ENCODE measurements at places on chromosomes 16 and 17.
A peak's percentile ranks its signal among the peaks of the same experiment; 100 is the strongest.

DNA sequence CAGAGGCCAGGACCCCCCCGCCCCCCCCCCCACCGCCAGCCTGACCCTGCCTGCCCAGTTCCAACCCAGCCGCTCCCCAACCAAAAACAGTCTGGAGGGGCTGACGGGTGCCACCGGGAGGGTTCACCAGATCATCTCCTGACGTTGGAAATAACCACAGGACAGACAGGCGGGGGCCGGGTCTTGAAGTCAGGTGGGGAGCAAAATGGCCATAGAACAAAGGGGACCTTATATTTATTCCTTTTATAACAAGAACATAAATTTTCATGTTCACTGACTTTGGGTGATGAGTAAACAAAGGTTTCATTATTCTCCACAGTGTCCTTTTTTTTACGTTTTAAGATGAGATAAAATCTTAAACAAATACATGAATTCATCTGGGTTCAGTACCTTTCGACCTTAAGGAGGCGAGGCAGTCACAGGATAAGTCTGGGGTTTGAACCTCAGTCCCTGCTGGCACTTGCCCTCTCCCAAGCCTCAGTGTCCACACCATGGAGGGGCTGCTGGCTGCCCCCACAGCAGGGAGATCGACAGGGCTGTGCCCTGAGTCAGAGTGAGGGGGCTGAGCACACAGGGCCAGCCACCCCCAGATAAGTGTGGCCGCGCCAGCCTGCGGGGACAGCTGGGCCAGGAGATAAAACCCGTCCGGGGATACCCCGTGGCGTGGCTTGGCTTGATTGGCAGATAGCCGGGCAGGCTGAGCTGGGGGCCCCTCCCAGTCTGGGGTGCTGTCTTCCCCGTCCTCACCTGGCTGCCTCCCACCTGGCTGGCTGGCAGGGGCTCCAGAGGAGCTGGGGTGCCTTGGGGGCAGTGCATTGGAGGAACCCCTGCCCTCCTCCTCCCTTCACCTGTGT, 15.0 kb downstream of the SLC7A5 start:
- H3K4me3 ChIP-seq, result peak overlapping the region; percentile 23
- peaks cover 4% of the 10 kb centered on the region for H3K36me3 ChIP-seq
- no peaks in the 10 kb centered on the region for H3K27me3 ChIP-seq
- peaks cover 71% of the 10 kb centered on the region for H3K4me1 ChIP-seq
- no peak for DNase-seq

DNA sequence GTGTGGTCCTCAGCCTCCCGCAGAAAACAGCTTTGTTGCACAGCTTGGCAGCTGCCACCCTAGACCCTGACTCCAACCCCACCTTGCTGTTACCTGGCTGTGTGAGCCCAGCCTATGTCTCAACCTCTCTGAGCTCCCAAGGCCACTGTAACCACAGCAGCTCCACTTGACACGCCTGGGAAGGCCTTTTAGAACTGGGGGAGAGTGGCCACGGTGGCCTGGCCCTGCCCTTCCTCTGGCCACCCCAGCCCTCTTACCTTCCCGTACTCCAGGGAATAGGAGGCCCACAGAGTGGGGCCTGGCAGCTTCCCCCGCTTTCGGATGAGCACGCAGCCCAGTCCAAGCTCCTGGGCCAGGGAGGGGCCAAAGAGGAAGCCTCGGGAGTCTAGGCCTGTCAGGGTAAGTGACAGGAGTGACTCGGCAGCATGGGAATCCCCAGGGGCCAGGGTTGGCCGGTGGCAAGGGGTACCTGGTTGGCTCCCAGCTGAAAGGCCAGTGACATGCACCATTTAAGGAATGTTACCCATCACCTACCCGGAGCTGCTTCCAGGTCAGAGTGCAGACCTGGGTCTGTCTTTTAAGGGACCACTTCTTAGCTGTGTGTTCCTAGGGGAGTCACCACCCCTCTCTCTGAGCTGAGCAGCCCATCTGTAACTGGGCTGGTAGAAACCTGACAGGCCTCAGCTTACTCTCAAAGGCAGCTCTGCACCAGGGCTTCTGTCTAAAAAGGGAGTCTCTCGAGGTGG, 1.4 kb downstream of the APRT start:
- H3K4me3 ChIP-seq, result peak overlapping the region; percentile 64
- no peak for DNase-seq
- peak overlapping the region; percentile 89 for H3K27ac ChIP-seq

DNA sequence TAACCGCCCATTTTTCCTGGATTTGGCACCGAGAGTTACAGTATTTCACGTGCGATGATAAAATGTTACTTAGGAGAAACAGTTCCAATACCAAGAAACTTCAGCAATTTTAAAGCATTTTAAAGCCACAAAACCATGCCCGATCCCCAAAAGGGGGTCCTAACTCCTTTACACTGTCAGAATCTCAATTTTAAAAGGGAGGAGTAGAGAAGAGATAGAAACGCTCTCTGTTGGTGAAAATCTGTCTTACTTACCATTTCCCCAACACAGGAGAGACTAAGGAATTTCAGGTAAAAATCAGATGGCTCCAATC, 526 bp upstream of the RNASEK start:
- H3K27me3 ChIP-seq, result no peaks in the 10 kb centered on the region
- peak overlapping the region; percentile 98 for H3K4me3 ChIP-seq
- peaks cover 14% of the 10 kb centered on the region for H3K4me1 ChIP-seq
- H3K27ac ChIP-seq, result peak overlapping the region; percentile 95
- DNase-seq, result no peak
- peaks cover 18% of the 10 kb centered on the region for H3K36me3 ChIP-seq

DNA sequence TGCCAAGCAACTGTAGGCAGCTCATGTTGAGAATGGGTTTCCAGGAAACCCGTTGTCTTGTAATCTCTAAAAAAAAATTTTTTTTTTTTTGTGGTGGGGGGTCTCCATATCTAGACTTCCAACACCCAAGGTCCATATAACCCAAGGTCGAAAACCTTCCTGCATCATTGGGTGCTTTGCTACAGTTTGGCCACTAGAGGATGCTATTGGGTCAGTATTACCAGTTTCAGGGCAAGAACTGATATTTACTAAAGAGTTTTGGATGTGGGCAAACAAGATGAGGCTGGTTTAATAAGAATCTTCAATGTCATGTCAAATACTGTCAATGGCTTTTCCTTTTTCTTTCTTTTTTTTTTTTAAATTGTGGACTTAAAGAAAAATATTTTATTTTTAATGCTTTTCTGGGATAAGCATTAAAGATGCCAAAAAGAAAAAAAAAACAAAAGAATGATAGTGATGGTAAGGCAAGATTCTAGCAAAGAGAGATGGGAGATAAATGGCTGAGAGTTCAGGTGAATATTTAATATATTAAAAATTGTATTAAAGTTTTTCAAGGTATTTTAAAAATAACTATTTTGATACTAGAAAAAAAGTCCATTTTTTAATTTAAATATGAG, 62.2 kb downstream of the DHRS7C start:
- no peak overlapping the region for H3K4me3 ChIP-seq
- no peaks in the 10 kb centered on the region for H3K27me3 ChIP-seq
- H3K27ac ChIP-seq, result no peak overlapping the region
- DNase-seq, result peak; percentile 55
- H3K36me3 ChIP-seq, result no peaks in the 10 kb centered on the region
- no peaks in the 10 kb centered on the region for H3K4me1 ChIP-seq

- peaks cover 2% of the 10 kb centered on the region for H3K36me3 ChIP-seq
- H3K4me1 ChIP-seq, result no peaks in the 10 kb centered on the region
- no peak overlapping the region for H3K27ac ChIP-seq
- no peak overlapping the region for H3K4me3 ChIP-seq
These were observed 27.2 kb downstream of the CNTNAP1 start for GRCh38 chr17:42709561-42709960.

DNA sequence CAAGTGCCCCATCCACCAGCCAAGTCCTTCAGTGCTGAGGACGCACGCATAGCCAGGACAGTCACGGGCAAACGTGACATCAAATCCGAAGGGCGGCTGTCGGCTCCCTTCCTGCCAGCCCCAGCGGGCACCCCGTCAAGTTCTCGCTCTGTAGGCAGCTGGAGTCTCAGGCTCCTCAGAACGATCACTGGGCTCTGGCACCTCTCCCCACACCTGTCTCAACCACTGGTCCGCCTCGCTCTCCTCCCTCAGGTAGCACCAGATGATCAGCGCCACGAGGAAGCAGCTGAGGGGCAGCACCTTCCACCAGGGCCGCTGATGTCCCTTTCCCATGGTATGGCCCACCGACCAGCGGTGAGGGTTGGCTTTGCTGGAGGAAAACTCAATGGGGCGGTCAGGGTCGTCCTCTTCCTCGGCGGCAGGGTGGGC, 422 bp downstream of the UQCC4 start:
- no peak for DNase-seq
- H3K27ac ChIP-seq, result peak overlapping the region; percentile 96
- H3K36me3 ChIP-seq, result peaks cover 2% of the 10 kb centered on the region
- no peaks in the 10 kb centered on the region for H3K27me3 ChIP-seq

DNA sequence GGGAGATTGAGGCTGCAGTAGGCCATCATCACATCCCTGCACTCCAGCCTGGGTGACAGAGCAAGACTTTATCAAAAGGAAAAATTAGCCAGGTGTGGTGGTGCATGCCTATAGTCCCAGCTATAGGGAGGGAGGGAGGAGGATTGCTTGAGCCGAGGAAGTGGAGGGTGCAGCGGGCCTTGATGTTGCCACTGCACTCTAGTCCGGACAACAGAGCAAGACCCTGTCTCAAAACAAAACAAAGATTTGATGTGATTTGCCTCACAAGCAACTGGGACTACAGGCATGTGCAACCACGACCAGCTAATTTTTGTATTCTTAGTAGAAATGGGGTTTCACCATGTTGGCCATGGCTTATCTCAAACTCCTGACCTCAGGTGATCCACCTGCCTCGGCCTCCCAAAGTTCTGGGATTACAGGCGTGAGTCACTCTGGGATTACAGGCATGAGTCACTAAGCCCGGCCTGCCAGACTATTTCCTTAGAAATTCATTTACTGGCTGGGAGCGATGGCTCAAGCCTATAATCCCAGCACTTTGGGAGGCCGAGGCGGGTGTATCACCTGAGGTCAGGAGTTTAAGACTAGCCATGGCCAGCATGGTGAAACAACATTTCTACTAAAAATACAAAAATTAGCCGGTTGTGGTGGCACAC, 11.5 kb downstream of the UBE2G1 start:
- H3K27ac ChIP-seq, result no peak overlapping the region
- H3K4me1 ChIP-seq, result peaks cover 14% of the 10 kb centered on the region
- H3K4me3 ChIP-seq, result no peak overlapping the region

DNA sequence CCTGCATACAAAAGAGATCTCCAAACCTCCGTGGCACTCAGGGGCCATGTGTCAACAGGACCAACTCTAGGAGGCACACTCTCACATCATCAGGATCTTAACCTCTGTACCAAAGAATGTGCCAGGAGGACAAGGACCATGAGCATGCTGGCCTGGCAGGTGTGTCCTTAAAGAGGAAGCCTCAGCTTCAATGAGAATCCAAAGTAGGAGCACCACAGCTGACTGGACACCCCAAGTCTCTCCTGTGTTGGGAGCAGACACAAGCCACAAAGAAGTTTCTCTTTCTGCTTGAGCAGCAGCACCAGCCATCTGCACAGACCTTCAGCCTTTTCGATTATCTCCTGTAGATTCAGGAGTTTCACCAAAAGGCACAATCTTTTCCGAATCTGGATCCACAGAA, 1734.5 kb downstream of the TP53TG3F start:
- H3K36me3 ChIP-seq, result no peaks in the 10 kb centered on the region
- no peak for DNase-seq
- no peak overlapping the region for H3K4me3 ChIP-seq
- H3K4me1 ChIP-seq, result no peaks in the 10 kb centered on the region
- no peak overlapping the region for H3K27ac ChIP-seq
- no peaks in the 10 kb centered on the region for H3K27me3 ChIP-seq

DNA sequence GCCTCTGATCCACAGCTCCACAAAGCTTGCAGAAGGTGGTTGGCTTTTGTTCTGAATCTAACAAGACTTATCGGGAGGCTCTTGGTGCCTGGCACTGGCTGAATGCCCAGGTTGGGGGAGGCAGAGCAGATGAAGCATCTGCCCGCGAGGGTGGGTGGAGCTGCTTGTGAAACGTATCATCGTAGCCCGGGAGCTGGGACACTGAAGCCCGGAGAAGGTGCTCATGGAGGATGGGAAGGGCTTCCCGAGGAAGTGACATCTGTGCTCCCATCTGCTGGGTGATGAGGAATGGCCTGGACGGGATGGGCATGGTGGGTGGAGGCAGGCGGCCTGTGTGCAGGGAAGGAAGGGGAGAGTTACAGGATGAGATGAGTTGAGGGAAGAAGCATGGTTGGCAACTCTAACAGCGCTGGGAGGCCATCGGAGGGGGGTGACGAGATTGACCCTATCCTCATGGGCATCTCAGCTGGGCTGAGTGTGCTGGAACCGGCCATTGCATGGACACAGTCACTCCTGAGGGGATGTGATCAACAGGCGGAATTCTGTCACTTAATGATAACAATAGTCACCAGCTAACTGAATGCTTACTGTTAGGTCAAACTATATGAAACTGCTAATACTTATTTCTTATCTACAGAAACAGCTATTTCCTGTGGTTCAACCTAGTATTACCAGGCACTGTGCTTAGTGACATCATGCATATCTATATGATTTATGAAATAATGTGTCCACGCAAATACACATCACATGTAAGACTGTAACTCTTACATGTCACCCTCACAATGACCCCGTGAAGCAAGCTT, 102.7 kb downstream of the ABCC6 start:
- H3K36me3 ChIP-seq, result peaks cover 14% of the 10 kb centered on the region
- H3K4me1 ChIP-seq, result no peaks in the 10 kb centered on the region
- DNase-seq, result no peak
- H3K27ac ChIP-seq, result no peak overlapping the region

DNA sequence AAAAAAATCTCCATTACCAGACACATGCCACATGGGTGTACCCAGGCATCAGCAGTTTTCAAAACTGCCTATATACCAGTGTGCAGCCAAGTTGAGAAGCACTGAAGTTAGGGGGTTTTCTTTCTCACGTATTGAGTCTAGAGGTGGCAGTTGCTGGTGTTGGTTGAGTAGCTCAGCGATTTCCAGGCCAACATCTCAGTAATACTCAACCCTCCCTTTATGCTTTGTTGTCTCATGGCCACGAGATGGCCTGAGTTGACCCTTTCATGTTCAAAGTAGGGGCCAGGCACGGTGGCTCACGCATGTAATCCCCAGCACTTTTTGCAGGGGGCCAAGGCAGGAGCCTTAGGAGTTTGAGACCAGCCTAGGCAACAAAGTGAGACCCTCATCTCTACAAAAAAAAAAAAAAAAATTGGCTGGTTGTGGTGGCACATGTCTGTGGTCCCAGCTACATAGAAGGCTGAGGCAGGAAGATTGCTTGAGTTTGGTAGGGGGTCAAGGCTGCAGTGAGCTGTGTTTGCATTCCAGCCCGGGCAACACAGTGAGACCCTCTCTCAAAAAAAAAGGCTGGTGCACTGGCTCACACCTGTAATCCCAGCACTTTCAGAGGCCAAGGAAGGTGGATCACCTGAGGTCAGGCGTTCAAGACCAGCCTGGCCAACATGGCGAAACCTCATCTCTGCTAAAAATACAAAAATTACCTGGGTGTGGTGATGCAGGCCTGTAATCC, 10.8 kb downstream of the LRRC3C start:
- no peaks in the 10 kb centered on the region for H3K36me3 ChIP-seq
- H3K4me3 ChIP-seq, result no peak overlapping the region
- no peak for DNase-seq
- no peaks in the 10 kb centered on the region for H3K4me1 ChIP-seq

GRCh38 chr17:27290916-27291598, 2.9 kb upstream of the WSB1 start:
- H3K27ac ChIP-seq, result no peak overlapping the region
- no peak overlapping the region for H3K4me3 ChIP-seq
- no peak for DNase-seq
- H3K4me1 ChIP-seq, result peaks cover 8% of the 10 kb centered on the region

Measured in Panc1 (cell line).